NCI-H1092 treated with DMSO at 0.1 percent for 48 hours (cell line): ENCODE measurements at places on chromosomes 4 and X.

DNA sequence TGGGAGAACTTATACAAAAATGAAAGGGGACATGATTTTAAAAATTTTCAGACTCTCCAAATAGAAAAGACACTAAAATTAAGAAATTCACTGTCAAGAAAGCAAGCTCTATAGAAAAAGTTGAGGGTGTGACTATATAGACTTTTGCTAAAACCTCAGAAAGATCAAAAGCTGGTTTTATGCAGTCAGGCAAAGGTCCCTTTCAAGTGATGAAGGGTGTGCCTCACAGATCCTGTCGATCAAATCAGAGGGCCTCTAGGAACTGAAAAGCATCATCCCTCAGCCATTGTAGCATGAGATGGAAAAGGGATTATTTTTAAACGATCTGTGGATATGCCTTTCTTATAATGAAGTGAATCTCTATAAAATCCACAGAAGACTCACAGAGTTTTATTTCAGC is 116.5 kb downstream of the FAM13A start:
- no peak for DNase-seq

DNA sequence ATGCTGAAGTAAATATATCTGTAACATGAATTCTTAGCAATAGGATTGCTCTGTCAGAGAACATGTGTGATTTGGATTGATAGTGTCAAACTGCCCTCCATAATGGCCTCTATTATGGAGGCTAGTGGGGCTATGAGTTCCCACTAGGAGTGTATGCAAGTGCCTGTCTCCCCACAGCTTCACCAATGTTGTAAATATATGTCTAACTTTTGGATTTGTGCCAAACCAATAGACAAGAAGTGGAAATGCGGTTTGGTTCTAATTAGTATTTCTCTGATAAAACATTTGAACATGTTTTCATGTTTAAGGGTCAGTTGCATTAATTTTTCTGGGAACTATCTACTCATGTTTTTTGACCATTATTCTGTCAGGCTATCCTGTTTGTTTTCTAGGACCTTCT is 28.1 kb downstream of the GPAT3 start:
- no peak for DNase-seq

DNA sequence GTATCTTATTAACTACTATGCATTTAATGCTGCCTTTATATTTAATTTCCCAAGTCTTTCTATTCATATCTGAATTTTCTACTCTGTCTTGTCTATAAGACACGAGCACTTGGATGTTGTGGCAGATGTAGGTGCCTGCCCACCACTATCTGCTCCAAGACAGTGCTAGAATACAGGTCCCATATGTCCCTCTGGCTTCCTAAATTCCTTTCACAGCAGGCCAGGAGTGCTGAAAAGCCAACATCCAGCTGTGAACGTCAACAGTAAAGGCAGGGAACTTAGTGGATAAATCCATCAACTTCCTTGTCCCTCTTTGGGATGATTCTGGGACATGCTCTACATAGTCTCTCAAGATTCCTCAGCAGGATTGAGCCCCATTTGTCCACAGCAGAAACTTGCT is 245.1 kb upstream of the ETNPPL start:
- DNase-seq: no peak

DNA sequence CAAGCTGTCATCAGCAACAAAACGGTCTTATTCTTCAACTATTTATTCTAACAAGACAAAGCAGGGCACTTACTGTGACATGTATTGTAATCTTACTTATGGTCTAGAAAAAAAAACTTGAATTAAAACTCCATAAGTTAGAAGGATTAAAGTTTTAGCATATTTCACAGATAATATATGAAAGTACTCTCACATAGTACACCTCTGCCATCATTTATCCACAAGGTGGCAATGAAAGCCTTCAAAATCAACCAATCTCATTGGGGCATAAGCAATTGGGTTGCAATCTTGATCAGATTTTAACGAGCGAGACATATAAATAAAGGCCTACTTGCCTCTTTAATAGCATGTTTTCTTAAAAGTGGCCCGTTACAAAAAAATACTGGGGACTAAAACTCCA is 1382.9 kb downstream of the FAM133A start:
- no peak for DNase-seq

DNA sequence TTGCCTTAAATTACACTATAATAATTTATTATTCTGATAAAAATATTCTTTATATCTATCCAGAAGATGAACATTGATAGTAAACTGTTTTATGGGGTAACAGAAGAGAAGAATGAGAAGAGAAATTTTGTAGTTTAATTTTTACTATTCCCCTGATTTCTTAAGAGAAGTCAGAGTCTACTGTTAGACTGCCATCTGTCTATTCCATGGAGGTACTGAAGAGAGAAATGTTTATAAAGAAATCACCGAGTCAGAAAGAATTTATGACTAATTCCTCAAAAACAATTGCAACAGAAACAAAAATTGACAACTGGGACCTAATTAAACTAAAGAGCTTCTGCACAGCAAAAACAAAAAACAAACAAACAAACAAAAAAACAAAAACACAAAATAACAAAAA is 149.9 kb downstream of the FGF16 start:
- DNase-seq: no peak

DNA sequence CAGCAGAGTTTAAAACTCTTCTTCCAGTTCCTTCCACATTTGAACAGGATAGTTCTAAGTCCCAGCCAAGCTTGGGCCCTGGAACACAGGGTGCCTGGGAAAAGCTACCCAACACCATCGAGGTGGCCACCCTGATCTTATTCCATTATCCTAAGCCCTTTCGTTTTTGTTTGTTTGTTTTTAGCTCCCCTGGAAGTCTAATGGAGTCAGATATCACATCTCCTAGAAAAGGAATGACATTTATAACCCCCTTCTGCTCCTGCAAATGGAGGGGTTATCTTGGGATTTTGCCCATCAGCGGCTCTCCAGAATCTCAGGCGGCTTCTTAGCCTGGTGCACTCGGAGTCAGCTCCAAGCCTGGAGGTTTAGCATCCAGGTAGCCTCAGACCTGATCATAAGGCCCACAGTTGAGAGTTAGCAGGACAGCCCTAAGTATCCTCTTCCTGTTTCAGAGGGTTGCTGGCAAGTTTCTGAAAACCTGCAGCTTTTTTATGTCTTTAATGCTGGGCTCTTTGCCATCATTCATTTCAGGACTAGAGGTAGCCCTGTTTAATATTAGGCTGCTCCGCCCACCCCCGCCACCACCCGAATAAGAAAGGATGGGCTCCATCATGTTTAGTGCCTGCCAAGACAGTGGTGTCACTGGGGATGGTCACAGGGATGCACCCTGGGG is 230.0 kb upstream of the LNX1 start:
- no peak for DNase-seq

GRCh38 chr4:158036998-158037397 is 135.8 kb downstream of the GASK1B start:
- no peak for DNase-seq

DNA sequence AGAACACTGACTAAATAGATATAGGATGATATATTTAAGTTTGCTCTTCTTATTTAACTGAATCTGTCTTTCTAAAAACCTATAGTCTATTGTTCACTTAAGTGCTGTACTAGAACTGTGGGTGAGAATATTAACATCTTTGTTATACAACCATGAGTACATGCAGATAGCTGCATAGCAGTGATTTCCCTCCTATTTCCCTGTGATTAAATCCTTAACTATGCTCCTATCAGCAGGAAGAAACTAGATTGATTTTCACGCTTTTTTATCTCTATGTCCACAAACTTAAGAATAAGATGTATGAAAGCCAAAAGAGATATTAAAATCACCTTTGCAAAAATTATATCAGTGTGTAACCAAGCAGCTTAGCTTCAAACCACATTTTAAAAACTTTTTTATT is 11.3 kb upstream of the UGT2A3 start:
- no peak for DNase-seq

DNA sequence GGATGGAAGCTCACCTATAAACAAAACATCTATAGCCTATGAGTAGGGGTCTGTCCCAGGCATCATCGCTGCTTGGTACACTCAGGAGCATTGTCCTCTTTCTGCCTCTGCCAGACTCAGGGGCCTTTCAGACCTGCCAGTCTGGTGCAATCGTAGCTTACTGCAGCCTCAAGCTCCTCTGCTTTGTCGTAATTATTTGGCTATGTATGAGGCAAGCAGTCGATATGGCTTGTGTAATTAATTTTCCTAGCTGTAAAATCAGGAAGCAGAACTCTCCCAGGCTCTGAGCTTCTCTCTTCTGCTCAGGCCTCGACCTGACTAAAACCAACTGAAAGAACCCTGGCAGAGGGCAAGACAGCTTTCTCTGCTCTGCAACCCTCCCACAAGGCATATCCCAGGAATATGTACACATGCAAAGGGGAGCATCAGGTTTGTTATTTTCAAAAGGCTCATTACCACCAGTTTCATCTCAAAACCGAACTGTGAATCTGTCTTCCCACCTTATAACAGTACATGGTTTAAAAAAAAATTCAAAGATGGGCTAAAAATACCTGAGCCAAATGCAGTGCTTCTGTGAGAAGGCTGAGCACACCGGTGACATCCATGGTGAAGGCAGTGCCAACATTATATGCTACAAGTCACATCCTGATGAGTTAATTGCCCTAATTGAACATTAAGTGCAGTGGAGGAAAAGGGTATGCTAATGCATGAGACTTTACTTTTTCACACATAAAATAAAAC is 309.2 kb upstream of the EMCN start:
- no peak for DNase-seq

DNA sequence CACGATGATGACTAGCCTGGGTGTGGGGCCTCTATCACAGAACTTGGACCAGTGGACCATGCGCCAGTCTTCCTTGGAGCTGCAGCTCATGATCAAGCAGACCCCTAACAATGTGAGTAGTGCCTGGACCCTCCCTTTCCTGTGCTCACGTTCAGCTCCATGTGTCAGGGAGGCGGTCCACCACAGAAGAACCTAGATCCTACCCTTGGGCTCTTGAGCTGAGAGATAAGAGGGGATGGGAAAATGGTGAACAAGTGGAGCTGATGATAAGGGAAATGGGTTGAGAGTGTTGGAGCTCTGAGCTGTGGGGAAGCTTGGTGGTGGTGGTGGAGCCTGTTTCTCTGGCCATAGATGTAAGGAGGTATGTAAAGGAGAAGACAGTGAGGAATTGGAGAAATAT is 13.1 kb downstream of the MED12 start:
- DNase-seq: no peak

DNA sequence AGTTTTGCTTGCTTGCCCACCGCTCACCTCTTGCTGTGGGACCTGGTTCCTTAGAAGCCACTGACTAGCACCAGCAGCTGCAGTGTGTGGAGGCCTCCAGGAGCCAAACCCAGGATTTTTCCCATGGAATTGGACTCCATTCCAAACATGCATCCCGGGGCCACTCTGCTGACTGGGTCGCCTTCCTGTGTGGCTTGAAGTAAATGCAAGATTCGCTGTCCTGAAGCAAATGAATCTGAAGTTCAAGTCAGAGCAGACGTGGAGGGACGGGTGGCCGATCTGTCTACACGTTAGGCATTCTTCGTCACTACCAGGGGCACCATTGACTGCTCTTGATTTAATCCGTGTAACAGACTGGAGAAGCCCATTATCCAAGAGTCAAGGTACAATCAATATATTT is 109.0 kb downstream of the SHOX start:
- no peak for DNase-seq

DNA sequence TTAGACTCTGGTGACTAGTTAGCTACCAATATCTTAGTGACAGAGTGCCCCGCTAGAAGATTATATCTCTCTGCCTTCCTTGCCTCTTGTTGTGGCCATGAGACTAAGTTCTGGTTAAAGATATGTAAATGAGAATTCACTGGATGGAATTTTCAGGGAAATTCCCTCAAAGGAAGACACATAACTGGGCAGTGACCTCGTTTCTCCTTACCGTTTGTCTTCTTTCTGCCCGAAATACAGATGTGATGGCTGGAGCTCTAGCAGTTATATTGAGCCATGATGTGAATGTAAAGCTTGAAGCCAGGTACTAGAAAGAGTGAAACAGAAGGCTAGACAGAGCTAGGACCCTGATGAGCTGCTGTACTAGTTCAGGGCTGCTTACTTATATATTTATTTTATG is 80.5 kb downstream of the FHDC1 start:
- no peak for DNase-seq

DNA sequence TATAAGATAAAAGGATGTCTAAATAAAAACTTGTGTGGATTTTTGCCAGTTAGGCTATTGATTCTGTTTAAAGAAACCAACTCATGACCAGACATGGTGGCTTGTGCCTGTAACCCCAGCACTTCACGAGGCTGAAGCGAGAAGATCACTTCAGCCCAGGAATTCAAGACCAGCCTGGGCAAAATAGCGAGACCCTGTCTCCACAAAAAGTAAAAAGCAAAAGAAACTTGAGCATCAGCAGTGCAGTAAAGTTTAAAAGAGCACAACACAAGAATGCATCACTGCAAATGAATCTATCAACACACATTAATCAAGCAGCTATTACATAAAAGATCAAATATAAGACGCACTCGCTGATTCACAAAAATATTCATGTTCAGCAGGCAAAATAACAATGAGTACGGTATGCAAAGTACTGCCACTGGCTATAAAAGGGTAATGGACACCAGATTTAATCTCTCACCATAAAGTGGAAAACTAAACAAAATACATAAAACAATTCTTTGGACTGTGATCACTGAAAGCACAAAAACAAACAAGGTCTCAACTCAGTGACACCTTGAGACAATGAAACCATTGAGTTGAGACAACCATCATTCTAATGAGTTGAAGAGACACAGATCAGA is 41.3 kb downstream of the LRBA start:
- no peak for DNase-seq

DNA sequence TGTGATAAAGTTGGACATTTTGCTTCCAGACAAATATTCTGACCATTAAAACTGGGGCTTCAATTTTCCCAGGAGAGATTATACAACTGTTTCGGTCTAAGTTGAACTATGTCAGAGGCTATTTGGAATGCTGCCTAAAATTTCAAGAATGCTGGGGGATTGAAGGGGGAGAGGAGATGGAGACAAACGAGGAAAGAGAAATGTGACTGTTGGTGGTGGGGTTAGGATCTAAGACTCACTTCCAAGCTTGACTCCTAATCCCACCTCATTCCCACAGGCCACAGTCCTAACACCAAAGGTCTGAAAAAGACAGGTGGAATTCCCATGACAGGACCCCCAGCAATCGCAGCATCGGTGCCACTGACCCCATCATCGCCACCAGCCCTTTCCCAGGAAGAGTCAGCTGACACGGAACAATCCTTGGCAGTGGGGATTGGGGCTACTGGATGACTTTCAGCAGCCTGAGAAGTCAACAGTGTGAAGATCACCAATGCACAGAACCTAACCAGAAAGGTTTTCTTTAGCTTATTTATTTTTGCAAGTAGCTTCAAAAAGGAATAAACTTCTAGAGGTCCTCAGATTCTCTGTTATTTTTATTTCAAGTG is 74.0 kb upstream of the PRSS48 start:
- no peak for DNase-seq

GRCh38 chr4:70936200-70936787 is 34.1 kb downstream of the MOB1B start:
- DNase-seq: no peak

GRCh38 chrX:47168495-47169073 is 23.6 kb downstream of the RBM10 start:
- no peak for DNase-seq
